ENCODE measurements at places on chromosomes 16 and 17.
A peak's percentile ranks its signal among the peaks of the same experiment; 100 is the strongest.

DNA sequence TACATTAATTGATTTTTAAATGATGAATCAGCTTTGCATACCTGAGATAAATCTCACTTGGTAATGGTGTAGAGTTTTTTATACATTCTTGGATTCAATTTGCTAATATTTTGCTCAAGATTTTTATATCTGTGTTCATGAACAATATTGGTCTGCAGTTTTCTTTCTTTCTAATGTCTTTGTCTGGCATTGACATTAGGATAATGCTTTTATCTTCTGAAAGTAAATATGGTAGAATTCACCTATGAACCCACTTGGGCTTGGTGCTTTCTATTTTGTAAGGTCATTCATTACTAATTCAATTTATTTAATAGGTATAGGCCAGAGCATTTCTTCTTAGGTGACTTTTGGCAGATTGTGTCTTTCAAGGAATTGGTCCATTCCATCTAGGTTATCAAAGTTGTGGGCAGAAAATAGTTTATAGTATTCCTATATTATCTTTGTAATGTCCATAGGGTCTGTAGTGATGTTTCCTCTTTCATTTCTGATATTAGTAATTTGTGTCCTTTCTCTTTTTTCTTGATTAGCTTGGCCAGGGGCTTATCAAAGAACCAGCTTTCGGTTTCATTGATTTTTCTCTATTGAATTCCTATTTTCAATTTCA, 45.6 kb downstream of the NACA2 start:
- DNase-seq, result no peak

DNA sequence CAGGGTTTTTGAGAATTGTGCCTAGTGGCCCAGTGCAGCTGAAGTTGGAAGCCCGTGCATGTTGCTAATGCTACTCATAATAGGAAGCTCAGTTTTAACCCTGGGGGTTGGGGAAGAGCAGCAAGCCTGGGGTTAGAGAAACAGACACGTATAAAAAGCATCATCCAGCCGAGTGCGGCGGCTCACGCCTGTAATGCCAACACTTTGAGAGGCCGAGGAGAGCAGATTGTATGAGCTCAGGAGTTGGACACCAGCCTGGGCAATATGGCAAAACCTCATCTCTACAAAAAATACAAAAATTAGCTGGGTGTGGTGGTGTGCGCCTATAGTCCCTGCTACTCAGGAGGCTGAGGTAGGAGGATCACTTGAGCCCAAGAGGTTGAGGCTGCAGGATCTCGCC, 2.3 kb upstream of the CLUH start:
- DNase-seq, result no peak

GRCh38 chr16:22077700-22078313, 14.5 kb upstream of the VWA3A start:
- DNase-seq, result peak; percentile 48

GRCh38 chr16:75485230-75486013, 9.8 kb downstream of the CHST6 start:
- no peak for DNase-seq

- DNase-seq, result no peak
Measured at GRCh38 chr17:32443827-32444300, 446 bp upstream of the PSMD11 start.

DNA sequence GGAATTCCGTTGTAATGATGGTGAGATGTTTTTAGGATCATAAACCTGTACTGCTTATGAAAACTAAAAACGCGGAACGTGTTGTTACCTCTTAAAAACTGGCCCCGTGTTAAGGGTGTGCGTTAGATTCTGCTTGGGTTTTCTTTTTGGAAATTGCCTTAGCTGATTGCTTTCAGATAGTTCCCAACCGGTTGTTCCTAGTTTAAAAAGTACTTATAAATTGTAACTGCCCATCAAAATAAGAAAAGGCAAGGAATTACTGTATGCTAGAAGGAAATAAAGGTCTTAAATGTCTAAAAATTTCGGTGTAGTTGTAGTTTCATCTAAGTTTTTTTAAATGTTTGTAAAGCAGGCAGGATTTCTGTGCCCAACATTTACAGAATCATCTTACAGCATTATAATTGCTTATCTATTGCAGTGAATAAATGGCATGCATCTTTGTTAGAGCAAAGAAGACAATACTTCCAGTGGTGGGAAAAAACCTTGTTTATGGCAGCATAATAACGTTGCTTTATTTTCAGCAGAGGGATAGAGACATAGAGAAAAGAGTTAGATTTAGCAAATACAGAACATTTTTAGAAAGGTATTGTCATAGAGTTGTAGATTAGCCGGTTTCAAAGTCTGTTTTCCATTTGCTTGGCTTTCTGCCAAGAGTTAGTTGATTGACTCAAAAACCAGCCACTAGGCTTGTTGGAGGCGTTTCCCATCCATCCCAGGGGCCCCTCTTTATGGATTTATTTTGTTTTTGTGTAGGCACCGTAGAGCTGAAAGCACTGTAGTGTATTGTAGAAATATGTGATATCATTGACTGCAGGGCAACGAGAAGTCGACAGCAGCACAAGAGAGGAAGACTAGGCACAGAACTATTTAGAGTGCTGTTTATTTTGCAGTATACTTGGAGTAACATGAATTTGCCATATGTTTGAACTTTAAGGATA, 1.7 kb downstream of the PPM1D start:
- peak; percentile 61 for DNase-seq

DNA sequence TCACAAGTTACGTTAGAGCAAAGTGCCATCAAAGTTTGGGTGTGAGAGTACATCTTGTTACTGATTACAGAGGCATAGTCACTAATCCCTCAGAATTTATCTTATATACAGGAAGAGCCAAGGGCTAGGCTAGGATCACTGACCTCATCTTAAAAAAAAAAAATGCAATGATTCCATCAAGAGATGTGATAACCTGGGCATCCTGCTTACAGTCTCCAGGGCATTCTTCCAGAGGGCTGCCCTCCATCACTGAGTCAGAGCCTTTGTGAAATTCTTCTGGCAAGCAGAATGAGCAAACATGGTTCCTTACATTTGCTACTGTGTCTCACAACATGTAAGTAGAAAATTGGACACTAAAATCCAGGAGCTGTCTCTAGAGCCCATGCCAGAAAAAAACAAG, 410.6 kb downstream of the ZFHX3 start:
- no peak for DNase-seq

DNA sequence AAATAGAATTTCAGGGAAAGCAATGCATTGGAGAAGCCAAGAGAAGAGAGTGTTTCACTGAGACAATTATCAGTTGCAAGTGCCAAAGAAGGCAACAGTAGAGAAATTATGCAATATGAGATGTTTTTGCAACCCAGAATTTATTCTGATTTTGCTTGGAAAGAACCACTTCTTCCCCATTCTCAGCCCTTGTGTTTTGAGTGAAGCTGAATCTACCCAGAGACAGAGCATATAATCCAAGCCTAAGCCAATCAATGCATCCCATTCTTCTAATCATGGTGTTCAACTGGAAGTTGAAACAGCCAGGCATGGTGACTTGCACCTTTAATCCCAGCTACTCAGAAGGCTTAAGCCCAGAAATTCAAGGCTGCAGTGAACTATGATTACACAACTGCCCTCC, 6.9 kb upstream of the SCNN1G start:
- DNase-seq, result no peak

GRCh38 chr16:66247516-66248481, 118.7 kb upstream of the CDH5 start:
- DNase-seq, result no peak

- DNase-seq, result no peak
Measured at GRCh38 chr16:71895679-71896365, 491 bp downstream of the IST1 start.

- DNase-seq, result peak; percentile 29
Measured at GRCh38 chr16:84925092-84925772, 86.1 kb downstream of the ZDHHC7 start.

DNA sequence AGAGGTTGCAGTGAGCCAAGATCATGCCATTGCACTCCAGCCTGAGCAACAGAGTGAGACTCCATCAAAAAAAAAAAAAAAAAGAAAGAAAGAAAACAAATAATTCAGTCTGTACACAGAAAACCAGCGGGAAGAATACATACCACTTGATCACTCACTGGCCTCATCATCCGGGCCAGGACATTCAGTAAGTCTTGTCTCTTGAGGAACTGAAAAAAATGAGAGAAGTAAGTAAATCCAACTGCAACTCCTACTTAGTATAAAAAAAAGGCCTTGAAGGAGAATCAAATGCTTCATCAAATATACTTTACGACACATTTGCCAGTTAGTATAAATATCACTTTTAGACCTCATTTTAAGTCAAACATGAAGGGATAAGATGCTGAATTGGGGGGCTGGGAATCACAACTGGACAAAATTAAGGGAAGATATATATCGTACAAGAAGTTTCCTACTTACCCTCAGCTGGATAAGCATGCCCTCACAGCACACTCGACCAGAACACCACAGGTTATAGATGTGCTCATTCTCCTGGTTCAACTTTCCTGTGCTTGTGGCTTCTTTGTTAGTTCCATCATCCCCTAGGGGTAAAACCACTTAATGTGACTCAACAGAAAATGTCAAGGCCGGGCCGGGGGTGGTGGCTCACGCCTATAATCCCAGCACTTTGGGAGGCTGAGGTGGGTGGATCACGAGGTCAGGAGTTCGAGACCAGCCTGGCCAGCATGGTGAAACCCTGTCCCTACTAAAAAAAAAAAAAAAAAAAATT, 12.4 kb downstream of the CCDC47 start:
- DNase-seq, result no peak

GRCh38 chr17:69551212-69552010, 136.9 kb downstream of the MAP2K6 start:
- no peak for DNase-seq

DNA sequence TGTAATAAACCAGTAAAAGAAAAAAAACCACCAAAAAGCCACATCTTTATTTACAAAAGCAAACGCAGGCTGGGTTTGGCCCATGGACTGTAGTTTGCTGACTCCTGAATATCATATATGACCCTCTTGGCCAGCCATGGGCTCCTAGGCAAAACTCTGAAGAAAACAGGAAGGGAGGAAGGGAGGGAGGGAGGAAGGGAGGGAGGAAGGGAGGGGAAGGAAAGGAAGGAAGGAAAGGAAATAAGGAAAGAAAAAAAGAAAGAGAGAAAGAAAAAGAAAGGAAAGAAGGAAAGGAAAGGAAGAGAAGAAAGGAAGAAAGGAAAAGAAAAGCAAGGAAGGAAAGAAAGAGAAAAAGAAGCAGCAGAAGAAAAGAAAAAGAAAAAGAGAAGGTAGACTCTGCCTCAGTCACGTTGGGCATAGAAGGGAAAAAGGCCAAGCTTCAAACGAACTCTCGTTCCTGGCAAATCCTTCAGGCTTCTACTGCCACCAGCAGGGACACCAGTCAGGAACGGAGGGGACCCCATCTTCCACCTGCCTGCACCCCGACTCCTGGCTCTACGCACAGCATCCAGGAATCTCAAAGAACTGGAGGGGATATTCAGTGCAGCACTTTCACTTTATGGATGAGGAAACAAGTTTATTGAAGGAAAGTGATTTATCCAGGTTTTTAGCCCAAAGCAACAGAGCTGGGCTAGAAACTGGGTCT, 22.1 kb downstream of the CDC42EP4 start:
- no peak for DNase-seq

- DNase-seq, result peak; percentile 86
Measured at GRCh38 chr16:2927010-2927646, 15.4 kb downstream of the FLYWCH1 start.

- DNase-seq, result no peak
Measured at GRCh38 chr16:89863741-89864526, 9.5 kb upstream of the TCF25 start.

GRCh38 chr16:81427219-81427618, 17.4 kb upstream of the CMIP start:
- no peak for DNase-seq

GRCh38 chr17:72363089-72363610, 242.3 kb downstream of the SOX9 start:
- no peak for DNase-seq

GRCh38 chr16:2663553-2664546, 18.5 kb upstream of the KCTD5 start:
- no peak for DNase-seq

- DNase-seq, result no peak
Measured at GRCh38 chr17:17518014-17518413, 21.8 kb upstream of the RASD1 start.

- peak; percentile 25 for DNase-seq
Measured at GRCh38 chr16:14672403-14672971, 21.6 kb downstream of the PLA2G10 start.

GRCh38 chr17:15334266-15334665, 7.1 kb downstream of the TEKT3 start:
- no peak for DNase-seq

DNA sequence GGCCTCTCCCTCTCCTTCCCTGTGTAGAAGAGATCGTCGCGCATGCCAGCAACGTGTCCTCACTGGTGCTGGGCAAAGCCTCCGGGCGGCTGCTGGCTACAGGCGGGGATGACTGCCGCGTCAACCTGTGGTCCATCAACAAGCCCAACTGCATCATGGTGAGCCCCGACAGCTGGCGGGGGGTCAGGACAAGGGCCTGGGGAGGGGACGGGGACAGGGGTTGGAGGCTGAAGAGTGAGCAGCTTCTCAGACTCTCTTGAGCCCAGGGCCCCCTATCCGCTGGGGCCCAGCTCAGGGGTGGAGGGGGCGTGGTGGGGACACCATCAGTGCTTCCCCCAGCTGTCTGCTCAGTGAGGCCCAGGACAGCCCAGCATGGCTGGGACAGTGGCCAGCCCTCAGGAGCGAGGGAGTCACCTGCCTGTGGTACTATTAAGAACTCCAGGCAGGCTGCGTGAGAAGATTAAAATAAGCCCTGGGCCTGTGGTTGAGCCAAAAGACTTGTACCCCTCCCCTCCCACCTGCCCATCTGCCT, 6.2 kb downstream of the KATNB1 start:
- DNase-seq, result no peak

DNA sequence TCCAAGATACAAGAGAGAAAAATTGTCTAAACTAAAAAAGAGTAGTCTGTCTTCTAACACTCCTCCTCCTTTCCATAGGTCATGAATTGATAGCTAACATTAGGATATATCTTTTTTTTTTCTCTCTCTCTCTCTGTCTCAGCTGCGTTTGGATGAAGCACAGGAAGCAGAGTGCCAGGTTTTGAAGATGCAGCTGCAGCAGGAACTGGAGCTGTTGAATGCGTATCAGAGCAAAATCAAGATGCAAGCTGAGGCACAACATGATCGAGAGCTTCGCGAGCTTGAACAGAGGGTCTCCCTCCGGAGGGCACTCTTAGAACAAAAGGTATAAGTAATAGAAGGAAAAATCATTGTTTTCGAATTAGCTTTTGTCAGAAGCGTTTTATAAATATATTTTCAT, 32.9 kb downstream of the ABHD15 start:
- no peak for DNase-seq

DNA sequence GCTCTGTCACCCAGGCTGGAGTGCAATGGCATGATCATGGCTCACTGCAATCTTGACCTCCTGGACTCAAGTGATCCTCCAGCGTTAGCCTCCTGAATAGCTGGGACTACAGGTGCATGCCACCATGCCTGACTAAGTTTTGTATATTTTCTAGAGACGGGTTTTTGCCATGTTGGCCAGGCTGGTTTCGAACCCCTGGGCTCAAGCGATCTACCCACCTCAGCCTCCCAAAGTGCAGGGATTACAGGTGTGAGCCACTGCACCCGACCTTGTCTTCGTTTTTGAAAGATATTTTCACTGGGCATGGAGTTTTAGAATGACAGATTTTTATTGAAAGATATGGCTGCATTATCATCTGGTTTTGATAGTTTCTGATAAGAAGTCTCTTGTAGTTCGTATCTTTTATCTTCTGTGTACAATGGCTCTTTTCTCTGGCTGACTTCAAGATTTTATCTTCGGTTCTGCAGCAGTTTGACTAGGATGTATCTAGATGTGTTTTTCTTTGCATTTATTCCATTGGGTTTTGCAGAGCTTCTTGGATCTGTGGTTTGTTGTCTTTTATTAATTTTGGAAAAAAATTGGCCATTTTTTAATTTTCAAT, 14.6 kb downstream of the ADGRG5 start:
- DNase-seq, result no peak
